ENCODE measurements at places on chromosomes 1 and 21.
A peak's percentile ranks its signal among the peaks of the same experiment; 100 is the strongest.

GRCh38 chr1:88784551-88784950 is 100.5 kb downstream of the PKN2 start:
- DNase-seq = no peak

- no peak for DNase-seq
Observed at GRCh38 chr21:43971992-43972255, 40.2 kb upstream of the TRAPPC10 start.

GRCh38 chr1:94012708-94013366 is 103.6 kb upstream of the GCLM start:
- no peak for DNase-seq

- peak; percentile 76 for DNase-seq
Observed at GRCh38 chr1:209747580-209748262, 8.1 kb upstream of the TRAF3IP3 start.

DNA sequence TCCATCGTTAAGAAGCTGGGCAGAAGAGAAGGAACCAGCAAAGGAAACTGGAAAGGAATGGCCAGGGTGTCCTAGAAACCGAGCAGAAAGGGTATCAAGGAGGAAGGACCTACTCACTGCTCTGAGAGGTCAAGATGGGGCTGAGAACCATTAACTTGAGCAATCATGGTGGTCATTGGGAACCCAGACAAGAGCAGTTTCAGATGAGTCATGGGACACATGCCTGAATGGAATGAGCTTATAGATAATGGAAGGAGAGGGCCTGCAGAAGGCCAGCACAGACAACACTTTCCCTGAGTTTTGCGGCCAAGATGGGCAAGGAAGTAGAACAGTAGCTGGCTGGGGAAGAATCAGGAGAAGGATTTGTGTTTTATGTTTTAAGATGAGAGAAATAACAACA is 383.2 kb downstream of the KIF26B start:
- DNase-seq = no peak

GRCh38 chr1:153774780-153775457 is at the start of gene SLC27A3:
TSS of gene SLC27A3 (plus strand) at chr1:153775407. CDS start at chr1:153775498, 91 bp downstream.
- DNase-seq = no peak

- no peak for DNase-seq
Observed at GRCh38 chr1:235831148-235831547, 35.6 kb downstream of the LYST start.

DNA sequence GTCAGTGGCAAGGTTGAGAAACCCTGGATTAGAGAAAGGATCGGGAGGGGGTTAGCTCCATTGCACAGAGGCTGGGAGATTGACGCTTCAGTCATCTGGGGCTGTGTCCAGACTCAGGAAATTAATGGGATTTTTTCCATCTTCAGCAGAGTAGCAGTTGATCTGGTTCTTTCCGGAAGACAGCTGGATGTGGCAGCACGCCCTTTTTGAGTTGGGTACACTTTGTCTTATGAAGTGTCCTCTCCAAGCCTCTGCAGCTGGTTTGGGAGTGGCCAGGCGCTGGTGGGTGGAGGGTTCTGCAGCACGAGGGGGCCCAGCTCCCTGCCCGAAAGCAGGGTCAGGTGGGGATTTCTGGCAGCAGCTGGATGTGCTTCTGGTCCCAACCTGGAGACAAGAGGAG is 95.1 kb downstream of the TAS1R2 start:
- DNase-seq = no peak

- DNase-seq = no peak
Observed at GRCh38 chr1:8384577-8384976, 66.7 kb downstream of the SLC45A1 start.

DNA sequence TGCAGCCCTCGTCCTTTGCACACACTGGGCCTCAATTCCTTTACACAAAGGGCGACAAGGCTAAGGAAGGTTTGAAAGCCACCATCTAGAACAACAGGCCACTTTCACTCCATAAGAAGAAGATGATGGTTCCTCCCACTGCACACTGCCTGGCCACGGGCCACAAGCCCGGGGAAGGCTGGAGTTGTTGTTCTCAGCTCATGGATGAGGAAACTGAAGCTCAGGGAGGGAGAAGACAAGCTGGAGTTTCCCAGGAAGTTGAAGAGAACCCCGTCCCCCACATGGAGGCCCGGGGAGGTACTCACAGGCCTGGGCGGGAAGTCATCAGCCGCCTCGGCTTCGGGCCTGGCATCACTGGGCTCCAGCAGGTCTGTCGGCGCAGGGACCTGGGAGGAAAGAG is 24.6 kb upstream of the DDOST start:
- DNase-seq = no peak

- DNase-seq = no peak
Observed at GRCh38 chr1:110976089-110976488, 12.4 kb upstream of the LRIF1 start.
